ENCODE measurements at places on chromosomes 11 and 22. TPM values are rescaled to one million over a fixed set of nuclear protein-coding genes. Genes with fewer than 3 reads are reported as not detected.

GRCh38 chr11:113934761-113935160 is 30.2 kb downstream of the HTR3B start:
- no peak for DNase-seq

- DNase-seq, result no peak
These were observed 76.4 kb upstream of the MYOD1 start for GRCh38 chr11:17642980-17643379.

- DNase-seq, result no peak
These were observed 10.6 kb downstream of the CDKN1C start for GRCh38 chr11:2874963-2875362.

The H19 gene
- 55.0 TPM for total RNA-seq

GRCh38 chr22:45164270-45165088 is 754 bp downstream of the NUP50 start:
- DNase-seq, result peak; percentile 33

- peak; percentile 82 for DNase-seq
These were observed 13.9 kb upstream of the TP53AIP1 start for GRCh38 chr11:128956401-128957201.

The SCN2B gene
- total RNA-seq, result 4.9 TPM

GRCh38 chr11:57175478-57175877 is 6.3 kb upstream of the LRRC55 start:
- no peak for DNase-seq

The GPR83 gene
- not detected for total RNA-seq

- DNase-seq, result no peak
These were observed 1.3 kb upstream of the SLC39A13 start for GRCh38 chr11:47406896-47407745.

DNA sequence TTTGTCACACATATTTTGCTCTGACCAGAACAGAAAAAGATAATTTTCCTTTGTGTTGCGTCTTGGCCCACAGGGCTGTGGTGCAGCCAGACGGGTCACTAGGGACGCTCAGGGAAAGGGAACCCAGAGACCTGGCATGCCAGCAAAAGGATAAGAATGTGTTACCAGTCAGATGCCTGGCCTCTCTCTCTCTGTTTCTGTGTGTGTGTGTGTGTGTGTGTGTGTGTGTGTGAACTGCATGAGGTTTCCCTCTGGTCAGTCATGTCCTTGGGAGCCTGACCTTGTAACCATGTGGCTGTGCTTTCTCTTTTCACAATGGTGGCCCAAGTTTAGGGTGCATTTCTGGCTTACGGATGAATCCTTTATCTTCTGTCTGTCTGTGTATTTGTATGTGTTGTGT is 25.4 kb downstream of the CCKBR start:
- DNase-seq, result no peak

The OR2AT4 gene
- total RNA-seq, result not detected

The OR56A1 gene
- total RNA-seq, result not detected

The LRP5 gene
- 20.8 TPM for total RNA-seq

GRCh38 chr11:76448506-76448905 is 3.7 kb downstream of the EMSY start:
- DNase-seq, result no peak

The OR8A1 gene
- not detected for total RNA-seq

- no peak for DNase-seq
These were observed 1432.9 kb downstream of the BRD1 start for GRCh38 chr22:48394787-48395186.

- DNase-seq, result no peak
These were observed 19.7 kb downstream of the TANGO2 start for GRCh38 chr22:20040327-20041200.

- DNase-seq, result peak; percentile 62
These were observed 865 bp downstream of the RBM14 start for GRCh38 chr11:66617155-66617834.

DNA sequence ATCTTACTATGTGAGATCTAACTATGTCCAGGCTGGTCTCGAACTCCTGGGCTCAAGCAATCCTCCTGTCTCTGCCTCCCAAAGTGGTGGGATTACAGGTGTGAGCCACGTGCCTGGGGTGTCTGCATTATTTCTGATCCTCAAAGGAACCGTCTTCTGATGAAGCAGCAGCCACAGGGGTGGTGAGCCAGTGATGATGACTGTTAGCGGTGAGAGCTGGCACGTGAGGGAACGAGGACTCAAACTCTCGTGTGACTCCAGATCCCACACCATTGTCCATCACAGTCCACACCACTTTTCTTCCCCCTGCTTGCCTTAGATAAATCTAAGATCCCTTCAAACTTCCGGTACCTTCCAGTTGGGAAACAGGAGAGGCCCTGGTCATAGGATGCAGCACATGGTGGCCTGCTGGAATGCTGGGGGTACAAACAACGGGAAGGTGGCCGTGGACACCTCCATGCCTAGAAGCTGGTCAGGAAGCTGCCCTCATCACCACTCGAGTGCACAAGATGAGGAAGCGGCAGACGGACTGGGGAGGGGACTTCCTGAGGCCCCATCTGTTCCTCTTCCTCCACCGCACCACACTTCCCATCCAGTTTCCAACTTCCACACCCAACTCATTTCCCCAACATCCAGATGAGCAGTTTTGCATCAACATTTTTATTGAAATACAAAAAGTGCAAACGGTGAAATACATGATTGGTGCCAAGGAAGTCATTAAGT is 23.8 kb downstream of the ARHGAP1 start:
- DNase-seq, result no peak

DNA sequence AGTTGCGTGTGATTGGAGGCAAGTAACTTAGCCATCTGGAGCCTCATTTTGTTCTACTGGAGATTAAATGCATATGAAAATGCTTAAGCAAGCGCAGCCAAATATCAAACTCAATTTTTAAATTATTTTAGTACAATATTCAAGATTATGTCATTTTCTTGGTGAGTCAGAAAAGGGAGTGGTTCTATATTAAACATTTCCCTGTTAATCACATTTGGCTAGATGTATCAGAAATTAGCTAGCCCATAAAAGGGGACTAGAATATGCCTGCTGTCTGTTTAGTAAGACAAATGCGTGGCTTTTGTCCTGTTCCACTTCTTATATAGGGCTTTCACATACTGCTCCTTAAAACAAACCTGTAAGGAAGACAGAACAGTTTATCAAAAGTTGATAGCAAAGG is 35.0 kb upstream of the BMAL1 start:
- peak; percentile 25 for DNase-seq

The TREH gene
- total RNA-seq, result not detected

The GUCY1A2 gene
- 0.50 TPM for total RNA-seq

GRCh38 chr11:94926698-94927237 is 46.6 kb downstream of the CWC15 start:
- peak; percentile 89 for DNase-seq

The VWCE gene
- total RNA-seq, result 1.7 TPM

GRCh38 chr11:134138376-134138775 is 69.5 kb downstream of the JAM3 start:
- DNase-seq, result peak; percentile 20

DNA sequence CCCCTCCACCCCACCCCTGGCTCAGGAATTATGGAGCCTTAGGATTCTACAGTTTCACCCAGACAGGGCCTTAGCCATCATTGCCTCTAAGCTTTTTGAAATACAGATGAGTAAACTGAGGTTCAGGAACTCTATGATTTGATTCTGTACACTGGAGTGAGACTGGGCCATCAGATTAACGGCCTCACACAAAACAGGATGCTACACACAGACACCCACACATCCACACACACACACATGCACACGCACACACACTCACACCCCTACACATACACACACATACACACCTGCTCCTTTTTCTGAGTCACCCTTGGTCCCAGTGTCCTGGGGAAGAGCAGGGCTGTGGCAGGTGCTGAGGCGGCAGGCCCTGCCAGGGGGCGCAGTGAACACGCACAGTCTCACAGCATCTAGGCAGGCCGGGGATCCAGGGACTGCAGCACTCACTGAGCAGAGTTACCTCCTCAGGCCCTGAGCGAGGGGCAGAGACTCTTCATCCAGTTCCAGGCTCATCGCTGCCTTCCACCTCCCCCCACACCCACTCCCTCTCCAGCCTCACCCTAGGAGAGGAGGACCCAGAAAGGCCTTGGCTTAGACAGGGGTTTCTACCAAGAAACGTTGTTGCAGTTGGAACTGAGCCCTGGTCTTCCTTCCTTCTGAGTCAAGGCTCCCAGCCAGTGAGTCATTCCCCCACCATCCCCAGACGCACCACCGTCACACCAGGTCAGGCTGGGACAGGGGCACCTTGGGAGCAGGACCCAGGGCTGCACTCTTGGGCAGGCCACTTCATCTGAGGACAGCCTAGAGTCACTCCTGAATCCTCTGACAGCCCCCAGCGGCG is 89.8 kb upstream of the PARVA start:
- peak; percentile 96 for DNase-seq

The IFITM10 gene
- total RNA-seq, result 0.50 TPM

DNA sequence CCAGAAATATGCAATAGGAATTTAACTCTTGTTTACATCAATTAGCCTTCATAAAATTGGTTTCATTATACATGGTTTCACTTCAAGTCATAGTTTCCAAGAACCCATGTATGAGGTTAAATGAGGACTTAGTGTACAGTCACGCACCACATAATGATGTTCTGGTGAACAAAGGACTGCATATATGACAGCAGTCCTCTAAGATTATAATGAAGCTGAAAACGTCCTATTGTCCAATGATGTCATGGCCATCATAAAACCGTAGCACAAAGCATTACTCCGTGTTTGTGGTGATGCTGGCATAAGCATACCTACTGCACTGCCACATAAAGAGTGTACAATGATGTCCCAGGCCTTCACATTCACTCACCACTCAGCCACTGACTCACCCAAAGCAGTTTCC is 31.1 kb downstream of the SMCO4 start:
- DNase-seq, result no peak

DNA sequence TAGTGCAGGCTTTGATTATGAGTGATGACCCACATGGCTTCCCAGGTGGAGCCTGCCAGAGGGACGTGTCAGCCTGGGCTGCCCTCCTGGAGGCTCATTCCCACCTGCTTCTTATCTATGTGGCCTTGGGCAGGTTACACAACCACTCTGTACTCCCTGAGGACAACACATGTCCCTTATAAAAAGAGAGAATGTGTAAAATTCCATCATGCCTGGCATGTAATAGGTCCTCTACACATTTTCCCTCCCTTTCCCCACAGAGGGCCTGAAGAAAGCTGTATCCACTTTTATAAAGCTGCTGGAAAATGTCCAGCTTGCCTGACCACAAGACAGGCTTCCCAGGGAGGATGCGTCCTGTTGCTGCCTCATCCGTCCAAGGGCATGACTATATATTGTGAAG is 55.0 kb upstream of the VSTM5 start:
- DNase-seq, result peak; percentile 74

DNA sequence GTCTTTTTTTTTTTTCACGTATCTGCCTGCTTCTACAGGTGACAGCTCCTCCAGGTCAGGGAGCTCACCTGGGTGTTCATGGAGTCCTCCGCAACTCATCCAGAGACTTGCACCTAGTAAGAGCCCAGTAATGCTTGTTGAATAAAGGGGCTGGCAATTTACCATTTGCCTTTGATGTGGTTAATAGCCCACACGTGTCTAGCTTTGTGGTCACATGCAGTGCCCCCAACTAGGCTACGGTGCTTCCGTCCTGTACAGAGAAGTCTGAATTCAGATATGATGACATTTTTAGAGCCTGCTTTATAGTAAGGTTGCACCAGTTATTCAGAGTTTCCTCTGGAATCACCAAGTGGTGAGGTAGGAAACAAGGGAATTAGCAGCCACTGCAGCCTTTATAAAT is 199.4 kb upstream of the MTMR2 start:
- no peak for DNase-seq

The RIC3 gene
- not detected for total RNA-seq

DNA sequence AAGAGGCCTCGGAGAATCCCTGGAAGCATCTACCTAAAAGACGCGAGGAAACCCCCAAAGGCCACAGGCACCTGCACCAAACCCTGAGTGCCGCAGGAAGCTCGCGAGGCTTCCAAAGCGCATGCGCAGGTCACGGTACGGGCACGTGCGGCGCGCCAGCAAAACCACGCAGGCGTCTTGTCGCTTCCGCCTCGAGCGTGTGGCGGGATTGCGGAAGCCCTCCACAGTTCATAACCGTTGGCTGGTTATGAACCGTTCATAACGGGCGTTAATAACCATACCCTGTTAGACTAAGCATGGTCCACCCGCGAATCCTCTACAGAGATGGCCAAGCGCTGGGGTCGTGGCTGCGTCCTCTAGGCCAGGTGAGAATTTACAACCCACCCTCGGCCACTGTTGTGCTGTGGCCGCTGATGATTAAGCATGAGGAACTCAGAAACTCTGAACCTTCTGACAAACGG is 46.4 kb downstream of the MORC2 start:
- DNase-seq, result peak; percentile 69

The OR51B2 gene
- total RNA-seq, result not detected

DNA sequence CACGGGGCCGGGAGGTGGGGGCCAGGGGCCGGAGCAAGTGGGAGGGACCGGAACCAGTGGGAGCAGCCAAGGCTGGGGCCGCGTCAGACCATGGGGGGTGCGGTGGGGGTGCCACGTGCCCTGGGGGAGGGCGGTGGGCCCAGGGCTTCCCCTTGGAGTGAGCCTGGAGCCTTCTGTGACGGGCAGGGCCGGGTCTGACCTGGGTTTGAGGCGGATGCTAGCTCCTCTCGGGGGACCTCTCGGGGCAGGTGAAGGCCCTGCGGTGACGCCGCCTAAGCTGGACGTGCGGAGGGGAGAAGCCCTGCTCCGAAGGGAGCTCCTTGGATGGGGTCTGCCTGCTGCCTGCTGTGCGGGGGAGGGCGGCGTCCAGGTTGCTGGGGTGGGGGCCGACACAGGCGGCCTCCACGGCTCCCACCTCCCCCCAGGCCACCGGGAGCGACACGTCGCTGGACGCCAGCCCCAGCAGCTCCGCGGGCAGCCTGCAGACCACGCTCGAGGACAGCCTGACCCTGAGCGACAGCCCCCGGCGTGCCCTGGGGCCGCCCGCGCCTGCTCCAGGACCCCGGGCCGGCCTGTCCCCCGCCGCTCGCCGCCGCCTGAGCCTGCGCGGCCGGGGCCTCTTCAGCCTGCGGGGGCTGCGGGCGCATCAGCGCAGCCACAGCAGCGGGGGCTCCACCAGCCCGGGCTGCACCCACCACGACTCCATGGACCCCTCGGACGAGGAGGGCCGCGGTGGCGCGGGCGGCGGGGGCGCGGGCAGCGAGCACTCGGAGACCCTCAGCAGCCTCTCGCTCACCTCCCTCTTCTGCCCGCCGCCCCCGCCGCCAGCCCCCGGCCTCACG is 115.0 kb downstream of the CACNA1I start:
- DNase-seq, result no peak

DNA sequence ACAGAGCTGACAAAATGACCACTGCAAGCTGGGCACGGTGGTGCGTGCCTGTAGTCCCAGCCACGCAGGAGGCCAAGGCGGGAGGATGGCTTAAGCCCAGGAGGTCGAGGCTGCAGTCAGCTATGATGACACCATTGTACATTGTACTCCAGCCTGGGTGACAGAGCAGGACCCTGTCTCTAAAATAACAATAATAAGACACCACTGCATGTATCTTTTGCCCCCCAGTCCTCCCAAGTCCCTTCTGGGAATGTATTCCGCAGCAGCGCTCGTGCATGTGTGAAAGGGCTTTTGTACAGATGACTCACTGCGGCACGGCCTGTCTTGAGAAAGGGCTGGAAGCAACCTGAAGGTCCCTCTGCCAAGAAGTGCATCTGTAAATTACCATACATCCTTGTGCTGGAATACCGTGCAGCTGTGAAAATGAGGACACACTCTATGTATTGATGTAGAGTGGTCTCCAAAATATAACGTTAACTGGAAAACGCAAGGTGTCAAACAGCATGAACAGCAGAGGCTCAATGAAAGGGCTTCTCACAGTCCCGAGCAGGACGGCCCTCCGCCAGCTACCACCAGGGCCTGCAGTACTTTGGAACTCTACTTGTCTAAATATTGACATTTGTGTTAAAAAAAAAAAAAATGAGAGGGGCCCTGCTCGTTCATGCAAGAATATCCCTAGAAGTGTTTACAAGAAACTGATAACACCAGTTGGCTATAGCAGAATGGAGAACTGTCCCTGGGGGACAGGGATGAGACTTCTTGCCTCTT is 9.0 kb upstream of the CDC42EP2 start:
- DNase-seq, result peak; percentile 94

Measured in fibroblast of lung (primary cell).